ENCODE measurements at places on chromosomes 6 and 20.

DNA sequence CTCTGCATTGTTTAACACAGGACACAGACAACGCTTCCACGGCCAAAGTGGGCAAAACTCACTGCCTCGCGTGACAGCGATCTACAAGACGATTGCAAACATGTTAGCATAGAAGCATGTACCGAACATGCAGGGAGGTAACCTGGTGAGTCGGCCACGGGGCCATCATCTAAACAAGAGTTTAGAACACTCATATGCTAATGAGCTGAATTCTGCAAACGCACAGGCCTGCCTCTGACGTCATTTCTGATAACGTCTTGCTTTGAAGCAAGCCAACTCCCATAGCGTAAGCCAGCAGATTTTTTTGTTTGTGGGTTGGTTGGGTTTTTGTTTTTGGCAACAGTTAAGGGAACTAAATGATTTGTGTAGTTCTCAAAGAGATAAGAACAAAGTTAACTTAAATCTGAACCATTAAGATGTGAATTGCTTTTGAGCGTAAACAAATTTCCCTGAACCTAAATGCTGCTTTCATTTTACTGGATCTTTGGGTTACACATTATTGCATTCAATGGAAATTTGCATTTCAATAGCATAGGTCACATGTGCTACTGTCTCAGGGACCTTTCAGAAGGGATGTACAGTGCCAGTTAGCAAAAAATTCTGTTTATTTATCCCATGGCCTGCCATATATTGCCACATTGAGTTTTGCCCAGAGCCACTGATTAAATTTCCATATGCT is 184.5 kb upstream of the PDE10A start:
- no peak for DNase-seq

- DNase-seq = no peak
Observed at GRCh38 chr20:1876217-1876921, 18.8 kb upstream of the SIRPA start.

DNA sequence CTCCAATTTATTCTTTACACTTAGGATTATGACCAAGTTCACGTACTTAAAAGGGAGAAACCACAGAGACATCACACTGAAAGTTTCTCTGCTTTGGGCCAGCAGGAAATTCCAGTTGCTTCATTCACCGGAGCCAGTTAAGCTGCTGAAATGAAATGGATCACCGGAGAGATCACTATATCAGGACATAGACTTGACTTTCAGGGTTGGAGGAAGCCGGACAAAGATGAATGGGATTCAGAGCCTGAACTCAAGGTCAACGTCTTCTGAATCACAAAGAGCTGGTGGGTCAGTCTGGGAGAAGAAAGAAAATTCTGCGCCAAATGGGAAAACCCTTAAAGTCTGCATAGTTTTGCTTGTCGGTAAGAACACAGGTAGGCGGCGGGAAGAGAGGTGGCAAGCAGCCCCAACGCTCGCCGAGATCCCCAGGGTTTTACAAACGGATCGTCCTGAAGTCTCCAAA is 81.9 kb upstream of the CCDC28A start:
- DNase-seq = no peak

DNA sequence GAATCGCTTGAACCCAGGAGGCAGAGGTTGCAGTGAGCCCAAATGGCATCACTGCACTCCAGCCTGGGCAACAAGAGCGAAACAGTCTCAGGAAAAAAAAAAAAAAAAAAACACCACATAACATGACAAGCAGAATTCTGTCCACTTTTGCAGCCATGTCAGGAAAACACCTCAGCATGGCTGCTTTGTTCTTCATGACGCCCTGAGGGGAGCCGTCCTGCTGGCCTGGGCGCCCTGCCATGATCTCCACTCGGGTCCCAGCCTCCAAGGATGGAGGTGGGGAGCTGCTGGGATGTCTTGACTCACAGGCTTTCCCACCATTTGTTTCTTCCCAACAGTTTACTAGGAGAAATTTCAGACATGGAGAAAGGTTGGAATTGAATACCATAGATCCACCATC is 42.2 kb downstream of the SNX9 start:
- no peak for DNase-seq

DNA sequence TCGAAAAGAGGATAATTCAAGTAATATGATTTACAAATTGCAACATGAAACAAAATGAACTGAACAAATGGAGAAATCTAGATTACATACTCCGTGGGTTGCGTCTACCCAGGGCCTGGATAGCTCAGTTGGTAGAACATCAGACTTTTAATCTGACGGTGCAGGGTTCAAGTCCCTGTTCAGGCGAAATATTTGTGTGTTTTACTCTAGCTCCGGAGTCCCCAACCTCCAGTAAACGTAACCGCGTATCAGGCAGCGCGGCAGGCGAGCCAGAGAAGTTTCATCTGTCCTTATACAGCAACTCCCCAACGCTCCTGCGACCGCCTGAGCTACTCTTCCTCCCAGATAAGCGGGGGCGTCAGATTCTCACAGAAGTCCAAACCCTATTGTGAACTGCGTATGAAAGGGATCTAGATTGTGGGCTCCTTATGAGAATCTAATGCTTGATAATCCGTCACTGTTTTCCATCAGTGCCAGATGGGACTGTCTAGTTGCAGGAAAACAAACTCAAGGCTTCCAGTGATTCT is 176.1 kb downstream of the TRIM27 start:
- no peak for DNase-seq

DNA sequence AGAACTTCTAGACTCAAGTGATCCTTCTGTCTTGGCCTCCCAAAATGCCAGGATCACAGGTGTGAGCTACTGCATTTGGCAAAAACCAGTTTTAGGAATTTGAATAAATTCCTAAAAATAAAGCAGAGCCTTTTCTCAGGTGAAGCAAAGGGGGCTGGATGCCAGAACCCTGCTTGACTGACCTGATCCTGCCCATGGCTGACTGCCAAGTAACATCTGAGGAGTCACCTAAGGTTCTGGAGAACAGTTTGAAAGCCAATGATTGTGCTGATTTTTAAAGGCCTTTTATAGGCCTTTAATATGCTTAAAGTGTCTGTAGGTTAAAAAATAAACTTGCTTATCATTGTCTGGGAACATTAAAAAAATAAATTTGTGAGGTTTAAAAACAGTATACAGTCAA is 14.1 kb upstream of the ZSCAN12 start:
- no peak for DNase-seq

- DNase-seq = no peak
Observed at GRCh38 chr6:14065350-14065749, 52.2 kb upstream of the CD83 start.

GRCh38 chr6:44614396-44614795 is 226.9 kb downstream of the CDC5L start:
- DNase-seq = no peak

- peak; percentile 85 for DNase-seq
Observed at GRCh38 chr6:143427109-143427817, 23.2 kb downstream of the ADAT2 start.

DNA sequence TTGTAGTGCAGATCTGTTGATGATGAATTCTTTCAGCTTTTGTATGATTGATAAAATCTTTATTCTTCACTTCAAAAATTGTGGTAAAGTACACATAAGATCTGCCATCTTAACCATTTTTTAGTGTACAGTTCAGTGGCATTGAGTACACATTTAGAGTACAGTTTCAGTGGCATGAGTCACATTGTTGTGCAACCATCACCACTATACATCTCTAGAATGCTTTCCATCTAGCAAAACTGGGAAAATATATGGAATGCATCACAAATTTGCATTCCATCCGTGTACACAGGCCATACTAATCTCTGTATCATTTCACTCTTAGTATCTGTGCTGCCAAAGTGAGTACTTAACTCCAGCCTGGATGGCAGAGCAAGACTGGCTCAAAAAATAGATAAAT is 28.7 kb downstream of the SIRPD start:
- DNase-seq = no peak

- DNase-seq = no peak
Observed at GRCh38 chr6:154736618-154737259, 3.5 kb downstream of the SCAF8 start.

- DNase-seq = no peak
Observed at GRCh38 chr20:59074456-59074855, 31.9 kb upstream of the PRELID3B start.

DNA sequence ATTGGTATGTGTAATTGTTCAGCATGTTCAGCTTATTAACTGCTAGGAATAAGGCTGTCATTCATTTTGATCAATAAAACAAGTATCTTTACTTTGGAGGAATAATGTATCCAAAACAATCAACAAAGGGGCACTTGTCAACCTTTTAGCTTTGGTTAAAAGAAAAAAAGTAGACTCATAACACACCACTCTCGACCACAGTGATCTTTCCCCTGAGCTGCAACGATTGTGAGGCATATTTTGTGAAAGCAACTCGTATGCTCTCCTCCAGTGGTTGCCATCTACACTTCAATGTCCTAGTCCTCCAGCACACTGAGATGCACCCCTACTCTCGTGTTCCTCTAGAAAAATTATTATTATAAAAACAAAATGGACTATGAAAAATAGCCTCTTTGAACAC is 60.1 kb upstream of the PDE7B start:
- DNase-seq = no peak

DNA sequence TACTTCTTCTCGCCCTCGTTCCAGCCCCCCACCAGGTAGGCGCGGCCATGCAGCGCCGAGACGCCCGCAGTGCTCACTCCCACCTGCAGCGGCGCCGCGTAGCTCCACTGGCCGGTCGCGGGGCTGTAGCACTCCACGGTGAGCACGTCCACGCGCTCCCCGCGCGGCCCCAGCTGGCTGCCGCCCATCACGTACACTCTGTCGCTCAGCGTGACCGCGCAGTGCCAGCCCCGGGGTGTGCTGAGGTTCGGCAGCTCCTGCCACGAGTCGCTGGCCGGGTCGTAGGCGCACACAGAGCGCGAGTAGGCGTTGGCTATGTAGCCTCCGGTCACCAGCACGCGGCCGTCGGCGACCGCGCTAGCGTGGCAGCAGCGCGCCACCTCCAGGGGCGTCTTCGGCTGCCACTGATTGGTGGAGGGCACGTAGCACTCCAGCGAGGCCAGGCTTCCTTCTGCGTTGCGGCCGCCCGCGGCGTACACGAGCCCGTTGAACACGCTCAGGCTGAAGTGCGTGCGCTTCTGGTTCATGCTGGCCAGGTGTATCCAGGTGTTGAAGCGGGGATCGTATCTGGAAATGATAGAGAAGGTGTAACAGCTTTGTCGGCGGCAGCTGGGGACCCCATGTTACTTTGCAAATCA is 13.7 kb downstream of the KLHL31 start:
- peak; percentile 78 for DNase-seq

- no peak for DNase-seq
Observed at GRCh38 chr6:138607478-138608433, 108.5 kb upstream of the NHSL1 start.

- no peak for DNase-seq
Observed at GRCh38 chr6:144365271-144365670, 80.1 kb downstream of the UTRN start.

DNA sequence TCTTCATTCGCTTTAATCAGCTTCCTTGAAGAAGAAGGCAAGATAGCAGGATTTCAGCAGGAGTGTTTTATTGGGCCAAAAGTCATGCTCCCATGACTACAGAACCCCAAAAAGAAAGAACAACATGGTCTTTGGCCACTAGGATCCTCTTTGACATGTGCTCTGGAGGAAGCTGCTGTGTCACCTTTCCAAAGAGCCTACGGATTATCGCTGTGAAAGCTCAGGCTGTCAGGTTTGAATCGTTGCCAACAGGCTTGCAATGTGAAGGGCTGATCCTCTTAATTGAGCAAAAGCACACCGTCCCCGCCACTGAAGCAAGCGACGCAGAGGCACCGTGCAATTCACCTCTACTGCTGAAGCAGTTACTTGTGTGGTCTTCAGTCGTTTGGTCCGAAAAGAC is 29.0 kb downstream of the MYLIP start:
- DNase-seq = no peak

DNA sequence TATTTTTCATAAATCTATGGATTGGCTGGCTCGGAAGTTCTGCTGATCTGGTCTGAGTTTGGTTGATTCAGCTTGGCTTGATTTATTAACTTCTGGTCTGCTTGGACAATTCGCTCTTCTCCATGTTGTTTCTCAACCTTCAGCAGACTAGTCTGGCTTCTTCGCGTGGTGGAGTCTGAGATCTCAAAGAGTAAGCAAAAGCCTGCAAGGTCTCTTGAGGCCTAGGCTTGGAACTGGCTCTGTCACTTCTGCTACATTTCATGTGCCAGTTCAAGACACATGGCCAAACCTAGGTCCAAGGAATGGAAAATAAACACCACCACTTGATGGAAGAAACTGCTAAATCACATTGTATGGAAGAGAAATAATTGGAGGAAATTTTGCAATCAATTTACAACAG is 115.1 kb upstream of the JAG1 start:
- DNase-seq = no peak

DNA sequence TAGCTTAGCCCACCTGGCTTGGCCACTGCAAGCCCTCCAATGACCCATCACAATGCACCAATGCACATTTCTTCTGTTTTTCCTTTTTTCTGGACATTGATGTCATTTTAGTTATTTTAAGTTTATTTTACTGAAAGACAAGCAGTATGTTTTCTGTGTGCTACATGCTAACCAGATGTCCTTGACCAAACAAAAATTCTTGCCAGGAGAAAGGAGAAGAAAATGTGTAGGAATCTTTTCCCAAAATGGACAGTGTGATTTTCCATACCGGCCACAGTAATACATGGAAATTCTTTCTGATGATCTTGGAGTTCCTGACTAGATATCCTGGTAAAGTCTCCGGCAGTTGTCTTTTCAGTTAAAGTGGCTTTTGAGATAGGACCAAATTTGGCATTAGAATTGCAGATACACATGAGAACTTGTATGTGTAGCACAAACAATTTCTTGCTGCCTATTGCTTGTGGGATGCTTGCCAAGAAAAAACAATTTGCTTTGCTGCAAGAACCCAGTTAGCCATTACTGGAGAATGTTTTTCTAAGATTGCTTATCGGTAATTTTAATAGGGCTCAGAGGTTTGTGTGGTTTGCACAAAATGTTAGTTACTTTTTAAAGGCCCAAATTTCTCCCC is 696.5 kb upstream of the CITED2 start:
- DNase-seq = no peak

- no peak for DNase-seq
Observed at GRCh38 chr20:582204-582603, 27.9 kb downstream of the TCF15 start.

- no peak for DNase-seq
Observed at GRCh38 chr20:32737371-32738223, 5.7 kb downstream of the COMMD7 start.

- DNase-seq = no peak
Observed at GRCh38 chr6:108944071-108944470, 95.8 kb downstream of the ARMC2 start.

- DNase-seq = peak; percentile 59
Observed at GRCh38 chr20:24768201-24768636, 180.8 kb upstream of the CST7 start.

GRCh38 chr20:39568109-39568508 is 606.0 kb downstream of the DHX35 start:
- no peak for DNase-seq

- no peak for DNase-seq
Observed at GRCh38 chr6:144654506-144654905, 369.4 kb downstream of the UTRN start.

GRCh38 chr6:10219510-10219909 is 195.4 kb downstream of the TFAP2A start:
- no peak for DNase-seq

- DNase-seq = no peak
Observed at GRCh38 chr6:157226026-157226625, 97.2 kb downstream of the TMEM242 start.
